ENCODE measurements at places on chromosomes 5 and 9. TPM values are rescaled to one million over a fixed set of nuclear protein-coding genes. Genes with fewer than 3 reads are reported as not detected.

DNA sequence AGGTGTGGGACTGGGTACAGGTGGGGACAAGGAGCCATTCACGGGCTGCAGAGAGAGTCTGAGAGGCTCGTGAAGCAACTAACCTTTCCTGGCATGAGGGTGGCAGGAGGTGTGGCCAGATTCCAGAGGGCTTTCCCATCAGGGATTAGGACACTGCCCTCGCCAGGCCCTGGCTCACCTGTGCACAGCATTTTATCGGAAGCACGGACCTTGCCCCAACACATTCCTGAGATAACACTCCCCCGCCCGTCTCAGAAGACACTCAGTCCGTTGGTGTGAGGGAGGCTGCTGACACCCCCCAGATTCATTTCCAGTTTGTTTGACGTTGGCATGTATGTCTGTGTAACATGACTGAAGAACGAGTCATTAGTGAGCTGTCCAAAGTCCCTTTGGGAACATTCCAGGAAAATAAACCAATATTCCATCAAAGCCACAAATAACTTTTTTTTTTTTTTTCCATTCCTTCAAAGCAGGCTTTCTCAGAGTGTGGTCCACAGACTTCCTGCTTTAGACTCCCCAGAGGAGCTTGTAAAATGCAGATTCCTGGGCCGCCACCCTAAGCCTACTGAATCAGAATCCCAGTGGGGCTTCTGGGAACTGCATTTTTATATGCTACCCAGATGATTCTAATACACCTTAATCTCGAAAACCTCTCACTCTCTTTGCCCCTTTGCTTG lies 23.4 kb downstream of the WWC1 start:
- no peak for DNase-seq

DNA sequence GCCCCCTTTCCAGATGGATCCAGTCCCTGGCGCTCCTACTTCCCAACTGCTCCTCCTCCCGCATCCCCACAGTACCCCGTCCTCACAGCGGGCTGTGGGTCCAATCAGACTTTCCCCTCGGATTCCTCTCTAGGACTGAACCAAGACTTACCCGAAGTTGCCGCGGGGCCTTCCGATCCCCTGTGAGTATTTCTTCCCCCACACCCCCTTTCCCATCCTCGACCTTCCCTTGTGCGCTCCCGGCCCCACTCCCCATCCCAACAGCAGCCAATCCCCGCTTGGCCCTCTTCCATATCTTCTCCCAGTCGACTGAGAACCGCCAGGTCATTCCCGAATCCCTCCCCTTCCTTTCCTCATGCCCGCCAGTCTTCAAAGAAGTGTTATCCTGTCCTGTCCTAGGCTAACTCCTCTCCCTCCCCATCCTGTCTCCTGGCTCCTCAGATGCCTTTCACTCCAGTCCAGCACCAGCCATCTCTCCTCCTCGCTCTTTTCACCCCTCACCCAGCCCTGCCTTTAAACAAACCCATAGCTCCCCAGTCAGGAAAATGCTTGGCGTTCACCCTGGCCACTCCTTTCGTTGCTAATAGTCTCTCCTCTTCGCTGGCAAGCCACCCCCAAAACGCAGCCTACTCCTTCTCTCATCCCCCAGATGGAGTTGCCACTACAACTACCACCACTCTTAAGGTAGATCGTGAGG lies 646 bp downstream of the SWI5 start:
- no peak for DNase-seq

BSPRY gene
- total RNA-seq: 0.35 TPM

DNA sequence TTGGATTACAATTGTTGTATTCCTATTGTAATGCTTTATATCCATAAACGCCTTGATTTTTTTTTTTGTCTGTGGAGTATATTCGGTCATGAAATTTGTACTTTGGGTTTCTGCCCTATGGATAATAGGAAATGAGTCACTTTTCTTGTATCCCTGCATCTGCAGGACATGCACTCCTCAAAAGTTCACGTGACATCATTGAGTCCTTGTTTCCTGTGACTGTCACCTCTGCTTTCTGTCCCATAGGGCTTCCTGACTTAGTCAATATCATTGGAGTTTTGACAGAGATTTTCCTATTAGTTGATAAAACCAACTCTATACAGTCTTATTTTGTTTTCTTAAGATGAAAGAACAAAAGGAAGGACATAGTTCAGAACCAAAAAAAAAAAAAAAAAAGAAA lies 356.3 kb downstream of the MAT2B start:
- no peak for DNase-seq

GRCh38 chr5:166962461-166962860 lies 1329.0 kb upstream of the WWC1 start:
- DNase-seq: no peak

DNA sequence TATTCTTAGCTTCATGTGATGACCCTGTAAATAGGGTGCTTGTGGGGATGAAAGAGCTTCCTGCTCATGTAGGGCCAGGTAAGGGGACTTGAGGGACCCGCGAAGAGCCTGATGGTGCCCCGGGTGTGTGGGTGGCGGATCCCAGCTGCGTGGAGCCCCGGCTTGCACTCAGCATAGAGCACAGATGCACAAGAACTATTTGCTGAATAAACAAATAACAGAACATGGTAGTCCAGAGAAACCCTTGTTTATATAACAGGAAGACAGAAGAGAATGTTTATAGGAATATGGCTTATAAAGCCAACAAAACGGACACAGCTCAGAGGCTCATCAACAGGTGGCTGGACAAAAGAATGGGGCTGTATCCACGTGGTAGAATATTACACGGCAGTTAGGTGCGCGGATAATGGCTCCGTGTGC lies 106.9 kb upstream of the COL5A1 start:
- no peak for DNase-seq
